ENCODE measurements at places on chromosomes 1 and 21.

DNA sequence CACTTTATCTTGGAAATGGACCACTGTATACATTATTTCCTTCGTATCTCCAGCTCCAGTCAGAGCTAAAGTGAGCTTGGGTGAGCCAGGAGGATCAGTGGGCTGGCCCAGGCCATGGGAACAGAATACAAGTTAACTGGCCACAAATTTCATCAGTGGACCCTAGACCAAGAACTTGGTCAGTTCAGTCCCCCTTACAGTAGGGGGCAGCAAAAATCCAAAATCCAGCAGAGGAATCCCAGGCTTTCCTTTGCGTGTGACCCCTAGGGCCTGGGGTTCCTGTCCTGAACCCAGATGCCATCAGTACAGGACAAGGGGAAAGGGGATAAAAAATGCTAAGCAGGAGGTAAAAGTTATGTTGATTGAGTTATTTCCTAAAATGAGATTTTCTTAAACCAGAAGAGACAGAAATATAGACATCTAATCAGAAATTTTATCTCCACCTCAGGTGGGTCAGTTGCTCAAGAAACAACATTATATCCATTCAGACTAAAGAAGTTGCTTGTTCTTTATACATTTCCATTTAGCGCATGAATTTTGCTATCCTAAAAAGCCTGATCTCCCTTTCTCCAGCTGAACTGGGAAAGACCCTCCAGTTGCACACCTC, 24.1 kb upstream of the LCE5A start:
- DNase-seq = no peak

- no peak for DNase-seq
Measured at GRCh38 chr1:212217633-212218032, 67.6 kb upstream of the PPP2R5A start.

- no peak for DNase-seq
Measured at GRCh38 chr21:26408511-26408910, 164.6 kb downstream of the CYYR1 start.

- DNase-seq = no peak
Measured at GRCh38 chr1:218785928-218786327, 387.8 kb upstream of the LYPLAL1 start.
